ENCODE measurements at places on chromosomes 1 and 21.
A peak's percentile ranks its signal among the peaks of the same experiment; 100 is the strongest.

GRCh38 chr1:53878492-53879105 lies 11.0 kb downstream of the YIPF1 start:
- DNase-seq: no peak

DNA sequence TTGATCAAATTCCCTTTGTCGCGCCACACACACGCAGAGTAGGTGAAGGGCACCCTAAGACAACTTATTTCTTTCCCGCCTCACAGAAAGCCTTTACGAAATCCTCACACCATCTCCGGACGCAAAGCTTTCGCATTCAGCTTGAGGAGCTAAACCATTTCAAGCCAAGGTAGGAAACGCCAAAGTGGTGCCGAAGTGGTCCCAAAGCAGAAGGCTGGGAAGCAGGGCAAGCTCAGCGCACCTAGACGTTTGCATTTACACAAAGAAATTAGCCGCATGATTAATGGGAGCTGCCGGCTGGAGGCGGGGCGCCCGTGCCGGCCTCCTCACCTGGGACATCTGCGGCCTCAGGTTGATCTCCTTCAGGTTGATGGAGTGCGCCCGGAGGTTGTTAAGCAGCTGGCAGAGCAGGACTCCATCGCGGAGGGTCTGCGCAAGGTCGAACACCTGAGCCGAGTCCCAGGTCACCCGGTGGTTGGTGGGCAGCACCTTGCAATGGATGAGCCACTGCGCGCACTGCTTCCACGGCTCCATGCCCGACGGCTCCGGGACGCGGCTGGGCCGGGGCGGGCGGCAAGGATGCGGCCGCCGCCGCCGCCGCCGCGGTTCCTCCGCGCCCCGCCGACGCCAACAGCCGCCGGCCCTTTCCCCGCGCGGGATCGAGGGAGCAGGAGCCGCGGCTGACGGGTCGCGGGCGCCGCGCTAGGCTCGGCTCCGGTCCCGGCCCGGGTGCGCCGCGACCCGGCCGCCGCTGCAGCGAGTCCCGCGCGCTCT lies 457 bp downstream of the VAV3 start:
- DNase-seq: peak; percentile 7

DNA sequence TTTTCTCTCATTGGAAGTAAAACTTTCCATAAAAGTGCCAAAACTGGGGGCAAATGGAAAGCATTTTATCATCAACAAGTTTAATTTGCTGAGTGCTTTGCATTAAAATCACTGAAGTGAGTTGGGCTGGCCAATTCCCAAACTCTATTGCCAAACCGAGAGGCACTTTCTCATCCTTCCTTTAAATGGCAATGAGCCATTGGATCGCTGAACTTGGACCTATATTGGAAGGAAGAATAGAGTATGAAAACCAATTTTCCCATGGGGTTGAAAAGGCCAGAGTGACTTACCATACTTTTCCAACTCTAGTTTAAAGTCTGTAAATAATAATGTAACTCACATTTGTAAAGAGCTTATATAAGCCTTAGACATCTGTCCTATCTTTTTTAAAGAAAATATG lies 189.1 kb upstream of the C1orf87 start:
- no peak for DNase-seq

GRCh38 chr1:3604997-3605823 lies 6.1 kb downstream of the MEGF6 start:
- no peak for DNase-seq

DNA sequence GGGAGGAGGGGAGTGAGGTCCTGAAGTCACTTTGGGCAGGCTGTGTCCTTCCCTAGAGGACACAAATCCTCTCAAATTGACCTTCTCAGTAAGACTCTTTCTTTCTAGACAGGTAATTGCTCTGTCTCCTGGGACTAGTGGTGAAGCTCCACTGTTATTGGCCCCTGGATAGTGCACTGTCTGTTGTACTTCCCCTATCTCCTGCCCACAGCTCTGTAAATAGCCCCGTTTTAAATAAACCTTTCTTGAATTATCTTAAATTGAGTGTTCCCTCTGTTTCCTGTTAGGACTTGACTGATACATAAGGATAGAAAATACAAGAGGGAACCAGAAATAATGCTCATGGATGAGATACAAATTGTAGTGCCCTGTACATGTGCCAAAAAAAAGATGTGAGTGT lies 229.5 kb upstream of the USP24 start:
- DNase-seq: no peak

DNA sequence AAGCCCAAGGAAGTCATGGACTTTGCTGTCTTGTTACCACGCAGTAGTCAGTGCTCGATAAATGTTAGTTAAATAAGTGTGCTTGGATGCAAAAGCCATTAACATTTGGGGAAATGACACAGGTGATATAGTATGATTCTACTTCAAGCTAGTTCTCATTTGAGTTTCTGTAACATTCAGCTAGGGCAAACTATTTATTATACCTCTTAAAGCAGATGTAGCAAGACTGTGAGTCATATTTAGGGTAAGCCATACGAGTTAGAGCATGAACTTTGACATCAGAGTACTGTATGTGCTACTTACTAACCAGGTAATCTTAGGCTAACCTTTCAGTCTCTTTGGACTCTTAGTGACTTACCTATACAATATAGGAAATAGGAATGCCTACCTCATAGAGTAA lies 21.0 kb downstream of the CLCA4 start:
- DNase-seq: no peak

- DNase-seq: peak; percentile 66
Observed at GRCh38 chr1:226444901-226445300, 37.0 kb upstream of the PARP1 start.

GRCh38 chr1:10064416-10065343 lies 31.9 kb downstream of the UBE4B start:
- DNase-seq: no peak

- no peak for DNase-seq
Observed at GRCh38 chr1:192080684-192081083, 77.6 kb upstream of the RGS18 start.

GRCh38 chr1:7549277-7550161 lies 221.6 kb upstream of the VAMP3 start:
- peak; percentile 78 for DNase-seq

- DNase-seq: no peak
Observed at GRCh38 chr1:25360596-25361581, 22.8 kb downstream of the TMEM50A start.

GRCh38 chr1:46102769-46103476 lies 29.5 kb downstream of the PIK3R3 start:
- peak; percentile 2 for DNase-seq

DNA sequence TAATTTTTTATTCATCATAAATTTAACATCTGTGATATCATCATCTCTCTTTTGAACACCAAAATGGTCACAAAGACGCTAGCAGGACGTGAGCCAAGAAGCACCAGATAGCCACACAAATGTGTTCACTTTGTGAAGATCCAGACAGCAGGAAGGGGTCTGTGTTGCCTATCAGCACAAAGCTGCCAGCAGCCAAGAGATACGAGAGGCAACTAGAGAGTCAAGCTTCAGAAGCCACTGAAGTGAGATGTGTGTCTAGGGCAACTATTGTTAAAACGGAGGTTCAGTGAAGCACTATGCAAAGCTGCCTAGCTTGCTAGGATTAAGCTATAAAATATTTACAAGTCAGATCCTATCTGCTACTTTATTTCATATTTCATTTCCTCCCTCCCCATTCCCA lies 45.3 kb downstream of the NDC1 start:
- DNase-seq: no peak

GRCh38 chr1:7751174-7751573 lies 19.9 kb upstream of the VAMP3 start:
- DNase-seq: no peak

- DNase-seq: no peak
Observed at GRCh38 chr21:36640721-36641244, 58.1 kb upstream of the SIM2 start.

DNA sequence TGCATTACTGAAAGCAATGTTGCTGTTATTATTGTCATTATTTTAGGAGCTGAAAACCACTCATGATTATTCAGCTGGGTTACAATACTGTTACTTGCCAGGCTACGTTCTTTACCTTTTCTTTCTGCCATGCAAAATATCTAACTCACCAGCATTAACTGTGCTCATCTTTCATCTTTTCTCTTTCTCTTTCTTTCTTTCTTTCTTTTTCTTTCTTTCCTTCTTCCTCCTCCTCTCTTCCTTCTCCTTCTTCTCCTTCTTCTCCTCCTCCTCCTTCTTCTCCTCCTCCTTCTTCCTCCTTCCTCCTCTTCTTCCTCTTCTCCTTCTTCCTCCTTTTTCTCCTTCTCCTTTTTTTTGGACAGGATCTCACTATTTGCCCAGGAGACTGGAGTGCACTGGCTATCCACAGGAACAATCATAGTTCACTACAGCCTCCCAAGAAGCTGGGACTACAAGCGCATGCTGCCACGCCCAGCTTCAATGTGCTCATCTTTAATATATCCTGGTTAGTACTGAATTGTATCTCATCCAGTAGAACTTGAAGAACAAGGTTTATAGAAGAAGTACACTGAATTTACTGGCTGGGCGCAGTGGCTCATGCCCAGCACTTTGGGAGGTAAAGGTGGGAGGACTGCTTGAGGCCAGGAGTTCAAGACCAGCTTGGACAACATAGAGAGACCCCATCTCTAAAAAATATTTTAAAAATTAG lies 6.9 kb upstream of the ZMYM4 start:
- DNase-seq: no peak

DNA sequence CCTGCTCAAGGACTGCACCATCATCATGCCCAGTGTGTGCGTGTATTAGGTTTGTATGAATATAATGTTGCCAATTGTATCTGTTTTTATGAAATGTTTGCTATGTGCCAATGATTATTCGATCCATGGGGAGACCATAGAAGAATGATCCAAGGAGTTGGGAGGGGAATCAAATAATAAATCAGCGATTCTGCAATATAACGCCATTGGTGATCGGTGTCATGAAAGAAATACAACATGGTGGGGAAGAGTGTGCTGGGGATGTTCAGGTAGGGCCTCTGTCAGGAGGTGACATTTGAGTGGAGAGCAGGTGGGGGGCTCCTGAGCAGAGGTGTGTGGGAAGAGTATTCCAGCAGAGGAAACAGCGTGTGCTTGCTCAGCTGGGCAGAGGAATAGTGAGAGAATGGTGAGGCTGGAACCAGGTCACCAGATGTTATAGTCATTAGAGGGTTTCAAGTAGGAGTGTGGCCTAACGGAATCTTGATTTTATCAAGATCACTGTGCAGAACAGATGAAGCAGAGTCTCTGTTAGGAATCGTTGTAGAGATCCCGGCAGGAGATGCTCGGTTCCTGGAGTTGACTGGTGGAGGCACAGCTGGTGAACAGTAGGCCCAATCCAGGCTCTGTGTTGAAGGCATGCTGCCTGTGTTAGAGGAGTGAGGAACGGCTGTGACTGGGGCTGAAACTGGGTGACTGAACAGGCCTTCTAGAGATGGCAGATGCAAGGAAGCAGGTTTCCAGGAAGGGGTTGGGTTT lies 2.9 kb upstream of the ZNF496 start:
- no peak for DNase-seq

GRCh38 chr1:235822685-235823084 lies 44.0 kb downstream of the LYST start:
- DNase-seq: no peak

GRCh38 chr1:192140382-192140781 lies 17.9 kb upstream of the RGS18 start:
- no peak for DNase-seq

GRCh38 chr1:208820580-208821212 lies 576.5 kb upstream of the PLXNA2 start:
- DNase-seq: no peak

- no peak for DNase-seq
Observed at GRCh38 chr1:13583966-13584791, 547 bp downstream of the PDPN start.

DNA sequence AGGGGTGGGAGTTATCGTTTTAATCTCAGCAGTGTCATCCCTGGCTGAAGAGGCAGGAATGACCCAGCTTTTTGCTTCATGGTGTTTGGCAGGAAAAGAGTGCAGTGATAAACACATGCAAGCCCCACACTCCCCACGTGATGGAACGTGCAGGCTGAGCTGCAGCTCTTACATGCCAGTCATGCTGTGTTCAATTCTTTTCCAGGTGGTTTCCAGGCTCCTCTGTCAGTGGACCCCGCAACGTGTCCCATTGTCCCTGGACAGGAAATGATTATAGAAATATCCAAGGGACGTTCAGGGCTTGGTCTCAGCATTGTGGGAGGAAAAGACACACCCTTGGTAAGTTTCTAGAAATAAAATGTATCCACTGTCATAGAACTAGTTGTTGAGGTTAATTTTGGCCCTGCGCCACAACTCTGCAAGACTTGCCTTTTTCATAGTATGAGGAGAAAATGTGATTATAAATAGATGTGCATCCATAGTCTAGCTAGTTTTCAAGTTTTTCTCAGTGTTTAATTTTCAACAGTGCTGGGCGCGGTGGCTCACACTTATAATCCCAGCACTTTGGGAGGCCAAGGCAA lies 110.2 kb upstream of the L1TD1 start:
- DNase-seq: no peak

- DNase-seq: peak; percentile 42
Observed at GRCh38 chr1:205285381-205286101, 36.0 kb downstream of the NUAK2 start.

DNA sequence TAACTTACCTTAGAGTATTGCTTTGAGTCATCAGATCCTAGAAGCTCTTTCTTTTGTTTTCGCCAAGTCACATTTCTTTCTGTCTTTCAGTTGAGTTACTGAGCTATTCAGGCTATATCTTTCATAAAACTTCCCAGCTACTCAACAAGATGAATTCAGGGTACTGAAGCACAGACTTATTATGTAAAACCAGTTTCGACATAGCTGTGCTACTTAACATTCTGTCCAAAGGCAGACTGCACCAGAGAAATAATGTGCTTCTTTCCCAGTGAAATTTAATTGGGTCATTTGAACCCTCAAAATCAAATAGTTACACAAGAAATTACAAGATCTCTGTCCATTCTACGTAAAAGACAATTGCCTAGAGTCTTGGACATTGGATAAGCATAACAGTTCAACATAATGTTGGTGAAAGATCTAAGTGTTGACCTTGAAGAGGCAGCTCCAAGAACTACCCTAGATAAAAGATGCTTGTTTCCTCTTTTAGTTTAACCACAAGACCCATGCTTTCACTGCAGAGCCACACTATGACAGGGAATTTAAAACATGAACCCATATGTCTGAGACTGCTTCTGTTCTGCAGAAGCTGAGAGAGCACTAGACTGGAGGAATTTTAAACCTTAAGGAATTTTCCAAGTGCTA lies 163.2 kb downstream of the LRRC40 start:
- DNase-seq: no peak

GRCh38 chr21:27061770-27062169 lies 94.9 kb upstream of the ADAMTS5 start:
- DNase-seq: no peak

DNA sequence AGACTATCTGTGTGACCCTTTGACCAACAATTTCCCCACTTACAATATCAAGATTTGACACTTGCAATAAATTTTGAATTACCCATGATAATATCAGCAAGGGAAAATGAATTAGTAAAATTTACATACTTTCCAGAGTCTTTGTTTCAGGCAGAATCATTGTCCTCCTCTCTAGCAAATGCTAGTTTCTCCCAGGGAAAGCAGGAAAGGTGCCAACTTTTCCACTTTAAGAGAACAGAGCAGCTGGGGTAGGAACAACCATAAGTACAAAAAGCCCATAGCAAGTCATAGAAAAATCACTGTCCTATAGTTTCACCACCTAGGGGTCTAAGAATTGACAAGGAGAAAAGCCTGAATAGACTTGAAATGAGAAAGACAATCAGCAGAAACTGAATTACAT lies 67.1 kb upstream of the GUCA2B start:
- no peak for DNase-seq

GRCh38 chr1:57294177-57294576 lies 129.7 kb downstream of the DAB1 start:
- no peak for DNase-seq
